ENCODE measurements at places on chromosomes 11 and 22.

DNA sequence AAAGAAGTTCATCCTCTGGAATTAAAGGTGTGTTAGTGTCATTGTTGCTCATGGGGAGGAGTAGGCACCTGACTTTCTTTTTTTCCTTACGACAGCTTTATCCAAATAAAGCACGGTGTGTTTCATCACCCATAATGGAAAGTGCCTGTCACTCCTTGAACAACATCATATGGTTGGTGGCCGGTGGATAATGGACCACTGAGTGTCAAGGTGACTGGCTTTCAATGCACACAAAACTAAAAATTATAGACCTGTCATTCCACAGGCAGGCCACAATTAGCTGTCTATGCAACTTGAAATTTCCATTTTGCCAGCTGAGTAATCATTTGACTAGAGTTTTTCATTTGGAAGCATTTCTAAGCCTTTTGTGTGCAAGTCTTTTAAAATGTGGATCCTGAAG, 45.0 kb upstream of the MPPED2 start:
- no peak for DNase-seq

GRCh38 chr11:19237813-19238212, 2.9 kb downstream of the E2F8 start:
- DNase-seq = no peak

- no peak for DNase-seq
These were observed 54.6 kb downstream of the CTSC start for GRCh38 chr11:88282747-88283515.

DNA sequence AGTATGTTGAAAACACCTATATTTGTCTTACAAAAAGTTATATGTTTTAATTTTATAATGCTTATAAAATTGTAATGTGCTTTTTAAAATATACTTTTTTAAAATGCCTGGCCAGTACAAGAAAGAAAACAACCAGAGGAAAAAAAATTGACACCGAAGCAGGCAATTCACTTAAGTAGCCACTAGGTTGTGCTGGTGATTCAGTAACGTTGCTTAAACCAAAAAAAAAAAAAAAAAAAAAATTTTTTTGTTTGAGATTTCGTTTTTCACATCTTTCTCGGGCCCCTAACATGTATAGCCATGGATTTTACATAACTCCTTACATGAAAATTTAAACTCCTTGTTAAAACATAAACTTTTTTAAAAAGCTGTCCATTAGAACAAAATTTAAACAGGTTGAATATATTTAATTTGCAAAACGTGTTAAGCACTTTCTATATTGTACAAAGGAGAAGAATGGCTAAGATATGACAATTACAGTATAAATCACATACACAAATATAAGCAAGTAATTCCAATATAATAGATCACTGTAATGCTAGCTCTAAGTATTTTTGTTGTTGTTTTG, 9.2 kb downstream of the OR8B4 start:
- DNase-seq = no peak

GRCh38 chr11:44494785-44495184, 70.7 kb upstream of the CD82 start:
- DNase-seq = no peak

GRCh38 chr11:73907191-73907590, 30.4 kb downstream of the PAAF1 start:
- DNase-seq = peak; percentile 37

DNA sequence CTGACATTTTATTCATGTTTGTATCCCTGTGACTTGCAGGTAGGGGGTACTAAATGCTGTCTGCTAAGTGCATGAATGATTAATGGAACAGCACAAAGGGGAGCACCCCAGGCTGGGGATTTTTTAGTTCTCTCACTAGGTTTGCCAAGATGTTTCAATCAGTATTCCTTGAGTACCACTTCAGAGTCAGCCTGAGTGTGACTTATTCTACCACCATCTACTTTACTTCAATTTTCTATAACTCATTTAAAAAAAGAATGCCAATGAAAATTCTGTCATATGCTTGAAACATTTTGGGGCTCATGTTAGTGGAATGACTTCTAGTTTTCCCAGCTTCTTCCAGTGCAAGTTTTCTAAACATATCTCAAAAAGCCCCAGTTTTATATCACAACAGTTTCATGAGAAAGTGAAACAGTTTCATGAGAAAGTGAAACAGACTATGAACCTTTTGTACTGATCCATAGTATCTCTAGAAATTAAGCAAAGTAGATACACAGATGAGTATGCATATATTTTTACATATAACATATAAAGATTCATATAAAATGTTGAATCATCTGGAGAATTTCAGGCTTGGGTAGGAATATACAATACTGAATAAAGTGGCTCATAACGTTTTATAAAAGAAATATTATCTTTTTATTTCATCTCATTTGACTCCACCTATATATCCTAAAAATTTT, 252.4 kb downstream of the GRM5 start:
- no peak for DNase-seq

- no peak for DNase-seq
These were observed 14.9 kb downstream of the RAC2 start for GRCh38 chr22:37229012-37229804.

DNA sequence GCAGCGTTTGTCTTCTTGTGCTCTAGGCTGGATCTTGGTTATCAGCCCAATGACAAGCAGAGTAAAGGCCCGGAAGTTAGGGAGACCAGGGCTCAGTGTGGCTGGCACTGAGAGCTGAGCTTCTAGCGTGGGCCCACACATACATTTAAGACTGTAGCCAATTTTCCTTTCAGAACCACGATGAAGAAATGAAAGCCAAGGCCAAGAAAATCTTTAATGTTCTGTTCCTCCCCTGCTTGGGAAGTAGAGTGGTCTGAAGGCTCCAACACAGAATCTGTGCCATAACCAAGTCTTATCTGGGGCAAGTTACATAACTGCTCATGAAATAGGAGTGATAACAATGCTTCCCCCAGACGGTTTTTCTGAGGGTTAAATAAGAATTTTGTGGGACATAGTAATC, 4.7 kb upstream of the ST3GAL4 start:
- no peak for DNase-seq

GRCh38 chr11:128590587-128590986, 3.2 kb upstream of the ETS1 start:
- DNase-seq = no peak

DNA sequence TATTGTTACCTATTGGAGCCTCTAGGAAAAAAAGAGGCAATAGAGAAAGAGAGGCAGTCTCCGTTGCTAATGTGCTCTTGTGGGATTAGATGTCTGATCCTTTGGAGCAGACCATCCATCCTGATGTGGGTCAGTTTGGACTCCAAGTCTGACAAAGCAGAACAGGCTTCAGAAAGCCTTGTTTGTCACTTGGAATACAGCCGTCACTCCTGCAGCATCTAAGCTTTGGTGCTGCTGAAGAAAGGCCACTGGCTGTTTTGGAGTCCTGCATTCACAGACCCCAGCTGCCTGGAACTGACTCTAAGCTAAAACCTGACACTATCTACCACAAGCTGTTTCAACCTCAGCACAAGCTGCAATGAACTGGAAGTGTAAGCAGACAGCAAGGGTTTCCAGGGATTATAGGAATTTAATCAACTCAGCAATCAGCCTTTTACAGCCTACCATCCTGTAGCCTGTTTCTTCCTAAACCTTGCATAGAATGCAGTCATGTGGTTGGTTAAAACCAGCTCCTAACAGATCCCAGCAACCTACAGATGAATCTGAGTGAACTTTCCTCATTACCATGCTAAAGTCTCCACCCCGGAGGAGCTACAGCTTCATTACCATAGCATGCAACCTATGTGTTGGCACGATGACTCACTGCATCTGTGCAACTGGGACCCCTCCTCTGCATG, 3.7 kb upstream of the PLAAT4 start:
- DNase-seq = no peak

- no peak for DNase-seq
These were observed 2.0 kb upstream of the TP53I11 start for GRCh38 chr11:44952500-44953260.

- DNase-seq = no peak
These were observed 11.3 kb downstream of the SDHD start for GRCh38 chr11:112097734-112098528.

- DNase-seq = no peak
These were observed 11.2 kb upstream of the OAF start for GRCh38 chr11:120199613-120200012.

DNA sequence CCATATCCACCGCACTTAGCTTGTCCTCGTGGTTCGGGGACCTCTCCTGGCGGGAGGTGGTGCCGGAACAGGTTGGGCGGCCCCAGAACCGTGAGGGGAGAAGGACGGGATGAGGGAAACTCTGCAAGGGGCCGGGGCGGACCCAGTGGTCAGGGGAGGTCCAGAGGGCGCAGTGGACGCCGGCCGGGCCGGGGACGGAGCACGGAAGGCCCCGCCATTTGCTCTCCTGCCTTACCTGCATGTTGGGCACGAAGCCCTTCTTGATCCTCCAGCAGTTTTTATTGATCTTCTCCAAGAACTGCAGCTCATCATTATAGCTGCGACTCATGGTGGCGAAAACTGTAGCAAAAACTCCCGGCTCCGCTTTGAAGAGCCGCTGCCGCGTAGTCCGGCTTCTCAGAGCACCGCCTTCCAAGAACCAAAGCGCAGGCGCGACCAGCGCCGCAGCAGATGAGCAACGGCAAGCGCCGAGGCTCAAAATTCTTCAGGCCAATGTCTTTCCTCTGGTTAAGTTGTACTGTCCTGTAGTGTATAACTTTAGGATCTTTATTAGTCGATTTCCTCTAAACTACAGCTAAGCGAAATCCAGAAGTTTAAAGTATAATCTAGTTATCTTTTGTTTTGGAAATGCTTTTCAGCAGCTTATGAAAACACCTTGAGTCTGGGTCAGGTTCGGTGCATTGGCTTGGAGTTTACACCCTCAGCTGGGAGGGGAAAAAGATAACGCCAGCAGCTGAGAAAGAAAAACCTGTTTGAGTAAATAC, at the start of gene RTCB:
RTCB (minus strand) TSS at position 419 of the 764 bp plus-strand sequence; CDS start at position 328, 91 bp downstream.
- peak; percentile 64 for DNase-seq

DNA sequence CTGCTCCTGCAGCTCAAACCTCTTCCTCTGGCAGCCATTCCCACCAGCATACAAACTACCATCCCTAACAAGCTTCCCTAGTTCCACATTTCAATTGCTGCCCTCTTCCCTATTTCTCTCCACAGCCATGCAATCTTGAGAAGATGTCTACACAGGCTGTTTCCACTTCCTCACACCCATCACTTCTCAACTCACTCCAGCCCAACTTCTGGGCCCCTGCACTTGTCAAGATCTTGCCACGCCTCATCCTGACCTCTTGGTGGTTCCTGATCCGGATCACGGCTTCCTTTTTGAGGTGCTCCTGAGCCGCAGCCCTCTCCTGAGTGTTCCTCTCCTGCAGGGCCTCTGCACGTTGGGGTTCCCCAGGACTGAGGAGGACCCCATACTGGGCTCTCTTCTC, 22.6 kb downstream of the RPL27A start:
- no peak for DNase-seq

- DNase-seq = no peak
These were observed 22.9 kb upstream of the THY1 start for GRCh38 chr11:119445850-119446249.

DNA sequence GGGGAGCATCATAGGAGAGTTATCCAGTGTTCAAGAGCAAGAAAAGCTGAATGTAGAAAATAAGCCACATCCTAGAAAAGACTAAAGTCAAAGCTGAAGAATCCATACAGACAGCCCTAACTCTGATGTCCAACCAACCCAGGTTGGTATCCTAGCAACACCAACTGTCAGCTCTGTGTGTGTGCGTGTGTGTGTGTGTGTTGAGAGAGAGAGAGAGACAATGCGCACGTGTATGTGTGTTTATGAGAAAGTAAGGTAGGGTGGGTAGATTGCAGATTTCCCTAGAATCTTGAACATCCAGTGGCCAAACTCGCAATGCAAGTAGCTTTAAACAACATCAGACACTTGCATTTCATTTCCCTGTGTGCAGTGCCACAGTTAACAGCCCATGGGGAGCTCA, 274.9 kb downstream of the FAM181B start:
- no peak for DNase-seq

- DNase-seq = no peak
These were observed 11.3 kb downstream of the P2RY2 start for GRCh38 chr11:73229321-73229895.

GRCh38 chr11:112797092-112797491, 164.1 kb upstream of the NCAM1 start:
- no peak for DNase-seq

GRCh38 chr11:64650923-64651523, 60.0 kb downstream of the SLC22A12 start:
- DNase-seq = no peak

DNA sequence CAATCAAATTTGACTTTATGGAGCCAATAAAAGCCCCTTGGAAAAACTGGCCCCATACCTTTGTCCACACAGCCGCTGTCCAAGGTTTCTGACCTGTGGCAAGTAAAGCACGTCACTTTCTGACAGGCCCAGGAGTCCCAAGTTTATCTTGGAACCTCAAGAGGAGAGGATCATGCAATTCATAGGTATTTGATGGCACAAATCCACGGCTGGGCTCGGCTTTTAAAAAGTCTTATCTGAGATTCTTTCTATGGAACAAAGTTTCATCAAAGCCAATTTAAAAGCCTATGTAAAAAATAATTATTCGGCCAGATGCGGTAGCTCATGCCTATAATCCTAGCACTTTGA, 13.6 kb downstream of the TMEM138 start:
- no peak for DNase-seq

- DNase-seq = no peak
These were observed 11.2 kb downstream of the SLC25A1 start for GRCh38 chr22:19167106-19167869.

All from epithelial cell of prostate (primary cell).